ENCODE measurements at places on chromosomes 12 and 14.

DNA sequence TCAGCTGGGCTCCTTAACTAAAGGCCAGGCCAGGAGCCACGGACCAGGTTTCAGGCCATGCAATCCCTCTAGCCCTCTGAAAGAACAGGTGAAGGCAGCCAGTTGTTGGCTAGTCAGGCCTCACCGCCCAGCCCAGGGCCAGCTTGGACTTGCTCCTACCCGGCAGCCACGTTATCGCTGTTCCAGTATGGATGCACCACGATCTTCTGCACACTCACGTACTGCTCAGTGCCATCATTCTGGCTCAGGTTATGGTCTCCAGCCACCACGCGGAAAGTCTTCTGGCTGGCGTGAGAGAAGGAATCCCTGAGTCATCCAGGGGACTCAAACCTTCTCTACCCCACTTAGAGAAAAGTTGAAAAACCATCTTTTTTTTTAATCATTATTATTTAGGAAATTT lies 4.1 kb downstream of the CELA1 start:
- no peak for DNase-seq

DNA sequence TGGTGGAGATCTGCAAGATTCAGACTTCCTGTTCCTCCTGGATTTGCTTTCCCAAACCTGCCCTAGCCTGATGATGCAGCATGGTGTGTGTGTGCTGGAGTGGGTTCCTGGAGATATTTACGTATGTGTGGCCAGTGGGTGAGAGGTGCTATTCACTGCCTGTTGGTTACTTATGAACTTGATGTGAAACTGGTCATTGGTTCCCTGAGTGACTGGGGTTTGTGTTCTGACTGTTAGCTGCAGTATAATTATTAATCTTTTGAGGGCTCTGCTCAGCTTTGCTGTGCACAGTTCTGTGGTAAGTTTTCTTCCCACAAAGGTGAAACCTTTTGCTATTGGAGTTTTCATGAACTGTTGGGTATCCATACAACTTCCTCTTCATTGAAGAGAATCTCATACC lies 541.8 kb upstream of the FBXO33 start:
- DNase-seq: no peak

DNA sequence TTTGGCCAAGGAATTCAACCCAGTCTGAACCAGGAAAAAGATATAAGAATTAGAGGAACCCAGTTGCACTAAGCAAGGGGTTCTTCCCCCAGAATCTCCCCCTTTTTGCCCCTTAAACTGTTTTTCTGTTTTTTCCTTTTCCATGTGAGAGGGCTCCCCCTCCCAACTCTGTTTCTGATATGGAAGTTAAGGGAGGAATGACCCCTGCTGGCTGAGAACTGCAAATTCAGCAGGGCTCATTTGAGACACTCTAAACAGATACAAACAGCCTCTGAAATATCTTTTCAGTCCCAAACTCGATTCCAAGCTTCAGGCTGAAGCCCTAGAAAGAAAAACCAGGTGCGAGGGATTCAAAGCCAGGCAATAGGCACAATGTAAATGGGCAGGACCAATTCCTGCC lies 132.7 kb downstream of the SLC41A2 start:
- no peak for DNase-seq

DNA sequence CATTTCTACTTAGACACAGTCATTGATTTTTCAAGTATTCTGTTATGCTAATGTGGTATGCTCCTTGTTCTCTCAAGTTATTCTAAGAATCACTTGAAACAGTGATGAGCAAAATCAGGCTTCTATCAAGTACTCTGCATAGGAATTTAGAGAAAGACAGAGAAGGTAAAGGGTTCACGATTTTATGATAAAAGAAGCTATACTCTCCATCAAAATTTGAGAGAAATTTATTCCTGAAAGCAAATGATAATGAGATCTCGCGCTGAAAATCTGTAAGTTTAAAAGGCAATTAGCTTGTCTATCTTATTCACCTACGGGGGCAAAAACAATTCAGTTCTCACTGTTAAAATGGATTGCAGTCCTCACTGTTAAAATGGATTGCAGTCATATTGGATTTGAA lies 1404.3 kb upstream of the FLRT2 start:
- DNase-seq: no peak

DNA sequence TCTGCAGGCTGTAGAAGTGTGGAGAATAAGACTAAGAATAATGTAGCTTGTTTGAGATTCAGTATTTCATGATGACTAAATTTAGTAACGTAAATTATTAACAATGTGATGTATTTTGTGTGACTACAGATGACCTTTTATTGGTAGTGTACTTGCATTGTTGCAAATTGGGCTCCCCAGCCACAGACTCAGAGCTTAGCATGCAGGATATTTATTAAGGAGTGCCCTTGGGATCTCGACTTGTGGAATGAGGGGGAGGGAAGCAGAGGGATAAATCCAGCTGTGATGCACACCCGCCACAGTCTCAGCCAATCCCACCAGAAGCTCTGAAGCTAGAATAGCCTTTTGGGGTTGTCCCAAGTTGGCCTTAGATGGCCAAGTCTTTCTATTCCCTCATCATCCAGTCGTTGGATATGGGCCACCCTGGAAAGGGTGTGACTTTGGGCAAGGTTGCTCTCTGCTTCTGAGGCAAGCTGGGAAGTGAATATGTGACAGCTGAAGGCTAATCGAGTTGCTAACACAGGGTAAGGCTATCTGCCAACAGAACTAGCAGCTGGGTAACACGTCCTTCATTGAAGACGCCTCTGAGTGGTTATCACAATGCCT lies 42.1 kb upstream of the USP44 start:
- no peak for DNase-seq

- DNase-seq: no peak
Observed at GRCh38 chr14:92039063-92039718, 668 bp downstream of the TRIP11 start.

DNA sequence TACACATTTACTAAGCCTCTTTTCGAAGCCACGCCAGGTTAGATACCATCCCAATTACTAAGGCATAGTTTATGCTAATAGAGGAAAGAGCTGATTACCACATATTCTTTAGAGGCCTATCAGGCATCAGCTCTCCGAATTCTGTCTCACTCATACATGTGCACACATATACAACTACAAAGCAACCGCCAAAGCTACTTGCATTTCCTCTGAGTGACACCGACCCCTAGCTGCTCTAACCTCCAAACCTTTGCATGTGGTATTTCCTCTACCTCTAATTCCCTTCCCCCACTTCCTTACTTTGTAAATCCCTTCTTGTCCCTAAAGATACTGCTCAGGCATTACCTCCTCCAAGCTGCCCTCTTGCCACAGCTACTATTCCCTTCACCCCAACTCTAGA lies 107.2 kb downstream of the DUSP6 start:
- no peak for DNase-seq

GRCh38 chr12:122123051-122123760 lies 44.6 kb downstream of the MLXIP start:
- no peak for DNase-seq

DNA sequence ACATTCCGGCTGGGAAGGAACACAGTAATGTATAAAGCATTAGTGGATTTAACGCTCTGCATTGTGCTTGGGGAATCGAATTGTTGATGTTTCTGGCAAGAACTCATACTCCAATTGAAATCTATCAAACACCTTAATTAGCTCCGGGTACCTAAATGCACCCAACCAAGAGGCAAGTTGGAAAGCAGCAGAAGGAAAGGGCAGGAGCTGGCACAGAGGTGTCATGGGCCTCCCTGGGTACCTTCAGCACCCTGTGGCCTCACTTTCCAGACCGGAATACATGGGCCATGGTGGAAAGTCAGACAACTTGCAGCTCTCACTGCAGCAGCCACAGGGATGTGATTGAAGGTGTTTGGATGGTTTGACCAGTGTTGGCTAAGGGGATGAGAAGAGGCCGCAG lies 6.8 kb upstream of the BCL11B start:
- no peak for DNase-seq

- no peak for DNase-seq
Observed at GRCh38 chr12:9888665-9889273, 7.5 kb downstream of the KLRF2 start.

DNA sequence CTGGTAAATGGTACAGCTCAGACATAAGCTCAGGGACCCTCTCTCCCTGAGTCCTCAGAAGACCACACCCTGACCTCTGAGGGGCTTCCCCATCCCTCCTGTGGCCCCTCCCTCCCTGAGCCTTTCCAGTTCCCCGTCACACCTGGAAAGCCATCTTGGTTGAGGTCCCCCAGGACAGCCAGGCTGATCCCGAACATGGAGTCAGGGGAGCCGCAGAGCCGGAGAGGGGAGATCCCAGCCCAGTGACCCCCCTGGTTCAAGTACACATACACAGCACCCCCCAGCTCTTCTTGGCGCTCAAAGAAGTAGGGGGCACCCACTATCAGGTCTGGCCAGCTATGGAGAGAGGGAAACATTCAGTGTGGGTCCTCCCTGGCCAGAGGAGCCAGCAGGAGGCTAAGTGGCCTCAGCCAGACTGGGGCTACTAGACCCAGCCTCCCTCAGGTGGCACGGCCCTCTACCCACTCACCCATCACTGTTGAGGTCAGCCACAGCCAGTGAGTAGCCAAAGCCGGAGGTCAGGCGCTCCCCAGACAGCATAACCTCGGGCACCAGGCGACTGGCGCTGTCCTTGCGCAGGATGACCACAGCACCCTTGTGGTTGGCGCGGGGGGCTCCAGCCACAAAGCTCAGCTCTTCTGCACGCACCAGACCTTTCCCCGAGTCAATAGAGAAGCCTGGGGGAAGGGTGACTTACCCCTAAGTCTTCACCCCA lies 9.3 kb downstream of the ITGA7 start:
- no peak for DNase-seq

DNA sequence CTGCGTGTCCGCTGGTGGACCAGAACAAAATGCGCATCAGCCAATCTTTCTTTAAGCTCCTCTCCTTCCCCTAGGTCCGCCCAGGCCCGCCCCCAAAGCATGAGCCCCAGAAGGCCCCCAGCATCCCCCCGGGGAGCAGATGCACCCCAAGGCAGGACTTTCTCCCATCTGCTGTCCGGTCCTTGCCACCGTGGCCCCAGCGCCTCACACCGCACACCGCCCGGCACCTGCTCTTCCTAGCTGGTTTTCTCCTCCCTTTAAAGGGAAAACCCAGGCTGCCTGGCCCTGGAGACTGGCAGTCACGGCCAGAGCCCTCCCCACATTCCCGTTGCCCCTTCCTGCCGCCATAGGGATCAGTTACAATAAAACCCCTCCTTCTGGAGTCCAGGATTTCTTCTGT lies 30.2 kb downstream of the RIMBP2 start:
- no peak for DNase-seq

GRCh38 chr12:6029401-6029800 lies 84.3 kb upstream of the ANO2 start:
- DNase-seq: no peak

- no peak for DNase-seq
Observed at GRCh38 chr14:96573473-96574100, 71.4 kb downstream of the PAPOLA start.

GRCh38 chr12:124691429-124691828 lies 124.0 kb upstream of the NCOR2 start:
- DNase-seq: no peak

DNA sequence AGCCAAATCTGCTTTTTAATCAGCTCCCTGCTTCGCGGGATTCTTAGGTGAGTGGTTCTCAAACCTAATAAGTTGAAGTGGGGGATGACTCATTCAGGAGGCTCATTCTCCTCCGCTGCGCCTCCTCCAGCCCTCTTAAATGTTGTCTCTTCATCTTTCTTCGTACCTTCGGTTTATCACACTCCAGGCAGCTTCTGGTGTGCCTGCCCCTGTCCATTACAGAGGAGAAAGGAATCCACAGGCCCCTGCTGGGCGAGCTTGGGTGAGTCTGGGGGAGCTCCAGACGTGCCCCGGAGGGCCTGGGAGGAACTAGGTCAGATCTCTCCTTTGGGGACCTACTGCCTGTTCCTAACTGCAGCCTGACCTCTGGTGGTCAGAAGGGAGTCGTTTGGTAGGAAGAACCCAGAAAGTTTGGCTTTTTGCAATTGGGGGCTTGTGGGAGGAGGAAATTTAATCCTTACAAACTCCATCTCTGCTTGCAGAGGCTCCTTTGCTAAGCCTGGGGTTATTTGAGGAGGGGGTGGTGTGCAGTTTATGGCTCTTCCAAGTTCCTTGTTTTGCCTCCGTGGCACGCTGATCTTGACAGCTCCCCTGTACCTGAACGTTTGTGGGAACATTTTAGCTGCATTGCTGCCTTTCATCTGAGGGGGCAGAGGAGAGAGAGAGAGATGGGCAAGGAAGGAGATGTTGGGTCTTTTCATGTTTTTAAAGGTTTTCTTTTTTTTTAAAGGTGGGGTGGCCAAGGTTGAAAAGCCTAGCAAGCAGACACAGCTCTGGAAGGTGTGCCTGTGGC lies 84.1 kb upstream of the GNG2 start:
- peak; percentile 9 for DNase-seq

DNA sequence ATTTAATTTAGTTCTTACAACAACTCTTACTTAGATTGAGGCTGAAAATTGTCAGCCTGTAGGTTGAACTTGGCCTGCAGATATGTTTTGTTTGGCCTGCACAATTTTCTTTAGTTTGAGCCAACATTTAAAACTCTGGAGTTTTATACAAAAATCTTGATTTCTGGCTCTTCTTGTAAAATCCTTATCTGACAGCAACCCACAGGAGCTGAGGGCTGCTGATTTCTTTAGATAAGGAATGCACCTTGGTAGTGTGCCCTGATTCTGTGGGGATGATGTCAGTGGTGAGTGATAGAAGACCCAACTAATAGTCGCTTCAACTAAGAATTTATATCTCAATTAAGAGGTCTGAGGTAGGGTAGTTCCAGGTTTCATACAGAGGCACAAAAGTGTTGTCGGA lies 49.5 kb downstream of the SOCS2 start:
- DNase-seq: no peak

DNA sequence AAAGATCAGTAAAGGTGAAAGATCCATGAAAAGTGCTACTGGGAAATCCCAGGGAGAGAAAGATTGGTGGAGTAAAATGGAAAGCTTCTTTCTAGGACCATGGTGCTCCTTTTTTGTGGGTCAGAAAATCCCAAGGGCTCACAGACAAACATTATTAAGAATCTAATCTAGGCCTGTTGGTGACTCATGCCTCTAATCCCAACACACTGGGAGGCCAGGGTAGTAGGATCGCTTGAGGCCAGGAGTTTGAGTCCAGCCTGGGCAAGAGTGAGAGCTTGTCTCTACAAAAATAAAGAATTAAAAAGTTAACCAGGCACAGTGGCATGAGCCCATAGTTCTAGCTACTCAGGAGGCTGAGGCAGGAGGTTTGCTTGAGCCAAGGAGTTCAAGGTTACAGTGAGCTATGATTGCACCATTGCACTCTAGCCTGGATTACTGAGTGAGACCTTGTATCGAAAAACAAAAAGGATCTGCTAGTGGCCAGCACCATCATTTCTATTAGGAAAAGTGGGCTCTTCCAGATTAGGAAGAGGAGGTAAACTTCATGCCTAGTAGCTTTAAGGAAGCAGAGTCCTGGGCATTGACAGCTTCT lies 43.0 kb downstream of the TXNRD1 start:
- DNase-seq: no peak
